ENCODE measurements at places on chromosomes 3 and 15.

DNA sequence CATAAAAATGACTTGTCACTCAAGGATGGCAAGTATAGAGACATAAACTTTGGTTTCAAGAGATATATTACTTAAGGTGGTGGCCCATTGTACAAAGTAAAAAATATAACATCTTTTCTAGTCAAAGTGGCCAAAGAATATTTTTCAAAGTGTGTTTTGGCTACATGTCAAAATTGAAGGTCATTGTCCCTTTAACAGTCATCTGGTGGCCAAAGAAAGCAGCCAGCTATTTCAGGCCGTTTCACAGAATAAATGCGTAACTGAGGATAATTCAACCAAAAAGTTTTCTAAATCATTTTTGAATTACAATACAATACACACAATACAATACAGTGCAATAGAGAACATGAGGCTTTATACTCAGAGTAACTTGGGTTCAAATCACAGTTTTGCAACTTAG, 4.2 kb upstream of the CDIN1 start:
- DNase-seq = no peak

DNA sequence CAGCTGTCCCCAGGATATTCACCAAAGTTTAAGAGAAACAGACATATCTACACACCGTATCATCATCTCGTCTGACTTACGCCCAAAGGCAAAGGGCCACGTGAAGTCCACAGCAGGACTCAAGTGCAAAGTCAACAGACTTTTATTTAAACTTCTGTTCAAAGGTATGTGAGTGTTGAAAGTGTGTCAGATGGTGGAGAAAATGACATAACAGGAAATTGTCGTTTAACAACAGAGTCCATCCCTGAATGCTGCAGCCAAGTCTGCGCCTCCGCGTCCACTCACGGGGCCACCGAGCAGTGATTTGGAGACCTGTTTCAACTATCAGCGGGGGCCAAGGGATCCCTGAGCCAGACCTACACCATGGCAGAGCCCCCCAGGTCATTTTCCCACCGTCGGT, 165.6 kb downstream of the XXYLT1 start:
- no peak for DNase-seq

GRCh38 chr3:194212845-194213331, 76.9 kb downstream of the HES1 start:
- DNase-seq = no peak

DNA sequence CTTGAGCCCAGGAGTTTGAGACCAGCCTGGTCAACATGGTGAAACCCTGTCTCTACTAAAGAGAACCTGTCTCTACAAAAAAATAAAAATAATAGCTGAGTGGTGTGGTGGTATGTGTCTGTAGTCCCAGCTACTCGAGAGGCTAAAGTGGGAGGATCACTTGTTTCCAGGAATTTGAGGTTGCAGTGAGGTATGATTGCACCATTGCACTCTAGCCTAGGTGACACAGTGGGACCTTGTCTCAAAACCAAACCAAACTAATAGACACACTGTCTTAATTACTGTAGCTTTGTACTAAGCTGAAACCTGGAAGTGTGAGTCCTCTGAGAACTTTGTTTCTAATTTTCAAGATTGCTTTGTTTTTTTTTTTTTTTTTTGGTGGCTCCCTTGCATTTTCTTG, 30.4 kb downstream of the MGA start:
- DNase-seq = no peak

GRCh38 chr3:112134335-112135124, 1.5 kb upstream of the GCSAM start:
- no peak for DNase-seq

- no peak for DNase-seq
Measured at GRCh38 chr15:77201665-77202064, 130.8 kb upstream of the TSPAN3 start.

GRCh38 chr3:9339761-9340471, 22.9 kb upstream of the THUMPD3 start:
- DNase-seq = no peak

DNA sequence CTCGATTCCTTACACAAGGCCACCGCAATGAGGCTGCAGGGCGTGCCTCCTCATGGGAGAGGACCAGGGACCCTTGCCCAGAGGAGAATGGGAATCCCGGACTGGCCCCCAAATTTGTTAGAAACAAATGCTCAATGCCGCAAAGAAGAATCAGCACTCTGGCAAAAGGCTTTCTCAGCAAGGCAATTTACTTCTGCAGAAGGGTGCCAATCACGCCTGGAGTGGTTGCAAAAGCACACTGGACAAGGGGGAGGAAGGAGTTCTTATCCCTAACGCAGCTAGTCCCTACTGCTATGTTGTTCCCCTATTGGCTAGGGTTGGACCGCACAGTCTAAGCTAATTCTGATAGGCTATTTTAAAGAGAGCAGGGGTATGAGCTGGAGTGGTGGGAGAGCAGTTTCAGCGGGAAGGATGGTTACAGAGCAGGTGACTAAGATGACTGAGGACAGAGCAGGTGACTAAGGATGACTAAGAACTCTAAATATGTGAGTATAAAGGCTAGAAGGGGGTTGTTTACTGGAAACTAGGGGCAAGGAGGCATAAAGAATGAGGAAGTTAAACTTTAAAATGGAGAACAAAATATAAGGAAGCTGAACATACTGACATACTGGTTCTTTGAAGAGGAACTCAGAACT, 48.5 kb downstream of the KATNBL1 start:
- no peak for DNase-seq

GRCh38 chr15:96720251-96720650, 389.8 kb downstream of the NR2F2 start:
- no peak for DNase-seq

- no peak for DNase-seq
Measured at GRCh38 chr3:168952551-168952950, 711.0 kb downstream of the MECOM start.

DNA sequence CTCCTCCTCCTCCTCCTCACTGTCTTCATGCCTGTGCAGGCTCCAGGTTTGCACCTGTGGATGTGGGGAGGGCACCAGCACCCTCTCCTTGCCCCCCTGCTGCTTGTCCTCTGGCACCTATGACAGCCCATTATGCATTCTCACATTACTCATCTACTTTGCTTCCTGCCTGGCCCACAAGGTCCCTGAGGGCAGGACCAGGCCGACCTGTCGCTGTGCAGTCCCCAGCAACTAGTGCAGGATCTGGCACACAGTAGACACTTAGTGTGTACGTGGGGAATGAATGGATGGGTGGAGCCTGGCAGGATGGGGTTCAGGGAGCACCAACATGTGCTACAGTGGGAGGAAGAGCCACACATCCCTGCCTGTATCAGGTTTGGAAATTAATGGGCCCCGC, 58.3 kb upstream of the TMEM115 start:
- DNase-seq = no peak

- DNase-seq = no peak
Measured at GRCh38 chr3:54987719-54988118, 59.9 kb upstream of the LRTM1 start.

GRCh38 chr3:126028096-126028495, 55.8 kb downstream of the SLC41A3 start:
- DNase-seq = no peak

DNA sequence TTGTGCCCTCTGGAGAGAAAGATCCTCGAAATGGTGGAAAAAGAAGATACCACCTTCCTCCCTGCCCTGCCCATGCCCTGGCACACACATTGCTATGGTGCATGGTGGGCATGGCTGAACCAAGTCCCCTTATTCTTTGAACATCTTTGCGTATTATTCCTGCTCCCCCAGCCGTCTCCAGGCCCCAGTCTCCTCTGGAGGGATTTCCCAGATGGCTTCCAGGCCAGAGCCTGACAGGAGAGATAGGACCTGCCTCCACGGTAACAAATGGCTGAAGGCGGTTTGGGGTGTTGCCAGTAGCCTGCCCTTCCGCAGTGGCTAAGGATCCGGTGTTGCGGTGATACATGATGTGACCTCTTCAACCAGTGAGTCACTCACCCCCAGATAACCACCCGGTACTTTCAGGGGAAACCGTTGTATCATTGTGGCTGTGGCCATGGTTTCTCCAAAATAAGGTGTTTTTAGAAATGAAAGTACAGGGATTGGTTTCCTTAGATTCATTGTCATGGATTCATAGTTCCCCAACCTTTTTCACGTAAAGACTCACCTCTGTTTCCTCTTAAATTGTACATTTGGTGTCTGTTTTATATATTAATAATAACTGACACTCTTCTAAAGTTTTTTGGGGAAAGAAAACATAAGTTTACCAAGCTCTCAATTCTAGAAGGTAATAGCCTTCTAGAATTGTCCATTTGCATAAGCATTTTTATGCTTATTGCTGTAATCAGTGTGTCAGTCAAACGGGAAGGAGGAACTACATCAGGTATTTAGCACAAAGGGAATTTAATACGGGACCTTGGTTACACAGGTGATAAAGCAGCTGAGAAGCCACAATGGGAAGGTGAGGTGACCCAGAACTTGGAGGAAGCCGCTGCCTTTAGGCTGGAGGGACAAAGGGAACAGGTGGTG, 25.9 kb downstream of the SMAD3 start:
- DNase-seq = no peak

DNA sequence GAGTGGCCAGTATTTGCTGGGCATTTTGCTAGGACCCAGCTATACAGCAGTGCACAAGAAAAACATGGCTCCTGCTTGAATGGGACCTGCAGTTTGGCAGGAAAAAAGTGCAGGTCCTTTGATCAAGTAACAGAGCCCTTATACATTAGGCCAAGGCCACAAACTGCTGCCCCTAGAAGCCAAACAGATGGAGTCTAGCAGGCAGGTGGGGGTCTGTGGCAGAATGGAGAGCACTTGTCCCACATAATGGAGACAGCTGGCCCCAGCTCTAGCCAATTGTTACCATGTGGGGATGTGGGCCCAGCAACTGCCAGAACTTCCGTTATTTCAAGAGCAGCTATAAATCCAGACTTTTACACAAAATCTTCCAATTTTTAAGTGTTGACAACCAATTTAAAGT, 79.3 kb downstream of the SHQ1 start:
- DNase-seq = no peak

Data from stimulated activated CD4-positive, alpha-beta T cell treated with anti-CD3 and anti-CD28 coated beads, TNF-alpha, amount 100 ng/mL, for 4 hours (primary cell).